ENCODE measurements at places on chromosomes 12 and 14.

DNA sequence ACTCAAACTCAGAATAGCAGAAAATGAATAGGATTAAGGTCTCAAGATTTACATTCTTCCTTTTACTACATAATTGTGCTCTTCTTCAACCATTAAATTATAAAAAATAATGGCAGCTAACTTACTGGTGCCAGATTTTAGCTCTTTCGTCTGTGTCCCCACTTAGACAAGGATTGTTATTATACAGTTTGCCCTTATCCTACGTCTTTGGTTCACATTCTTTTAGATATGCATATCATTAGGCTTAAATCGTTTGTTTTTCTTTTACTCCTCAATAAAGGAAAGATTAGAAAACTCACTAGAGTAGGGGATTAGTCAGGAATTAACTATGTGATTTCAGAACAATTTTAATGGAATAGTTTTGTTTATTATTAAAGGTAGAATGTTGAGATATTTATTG lies 129.6 kb upstream of the GARIN2 start:
- DNase-seq, result no peak

DNA sequence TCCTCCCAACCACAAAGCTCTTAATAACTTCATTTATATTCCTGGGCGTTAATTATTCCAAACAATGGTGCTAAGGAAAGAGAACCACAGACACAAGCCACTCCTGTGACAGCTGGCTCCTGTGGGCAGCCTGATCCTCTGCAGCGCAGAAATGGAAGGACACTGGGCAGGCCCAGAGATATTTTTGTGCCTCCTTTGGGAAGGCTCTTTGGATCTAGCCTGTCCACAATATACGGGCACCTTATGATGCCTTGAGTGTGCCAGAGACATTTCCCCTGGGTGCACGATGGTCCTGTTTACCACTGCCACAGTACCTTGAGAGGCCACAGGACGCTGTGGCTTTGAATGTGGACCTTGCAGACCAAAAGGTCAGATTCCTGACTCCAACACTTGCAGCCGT lies 2.1 kb downstream of the ASB2 start:
- DNase-seq, result no peak

DNA sequence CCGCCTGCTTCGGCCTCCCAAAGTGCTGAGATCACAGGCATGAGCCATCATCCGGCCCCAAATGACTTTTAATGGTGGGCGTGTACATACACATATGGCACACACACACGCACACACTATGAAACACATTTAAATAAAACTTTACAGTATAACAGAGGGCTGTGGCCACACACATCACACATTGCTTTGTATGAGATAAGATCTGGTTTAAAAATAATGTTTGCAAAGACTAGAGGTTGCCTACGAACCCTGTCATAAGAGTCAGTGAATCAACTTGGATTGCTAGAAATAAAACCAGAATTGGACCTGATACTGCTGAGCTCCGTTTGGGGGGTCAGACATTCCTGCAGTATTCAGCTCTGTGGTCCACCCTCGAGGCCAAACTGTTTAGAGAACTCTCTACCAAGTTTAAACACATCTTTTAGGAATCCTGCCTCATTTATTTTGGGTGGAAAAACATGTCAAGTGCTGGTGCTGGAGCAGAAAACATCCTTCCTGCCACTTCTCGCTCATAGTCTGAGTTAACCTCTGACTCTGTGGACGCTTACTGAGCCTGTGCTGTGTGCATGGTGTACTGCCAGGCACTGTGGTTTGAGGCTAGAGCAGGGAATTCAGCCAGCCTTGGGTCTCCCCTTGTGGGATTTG lies 47.8 kb upstream of the EML1 start:
- DNase-seq, result no peak

DNA sequence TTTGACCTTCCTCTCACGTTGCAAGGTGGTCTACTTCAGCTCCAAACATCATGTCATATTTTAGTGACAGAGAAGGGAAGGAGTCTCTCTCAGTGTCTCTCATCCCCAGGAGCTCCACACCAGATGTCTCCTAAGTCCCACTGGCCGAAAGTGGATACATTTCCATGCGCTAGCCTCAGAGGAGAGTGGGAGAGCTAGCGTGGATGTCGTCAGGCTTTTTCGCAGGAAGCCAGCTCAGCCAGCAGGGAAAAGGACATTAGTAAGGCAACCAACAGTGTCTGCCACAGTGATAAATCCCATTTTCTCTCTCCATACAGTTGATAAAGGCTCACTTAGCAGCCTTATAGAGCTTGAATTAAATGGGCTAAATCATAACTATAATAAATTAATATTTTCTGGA lies 155.7 kb downstream of the PELI2 start:
- DNase-seq, result no peak

GRCh38 chr12:120352117-120352516 lies 16.8 kb downstream of the MSI1 start:
- DNase-seq, result no peak

- DNase-seq, result no peak
These were observed 248.8 kb downstream of the APAF1 start for GRCh38 chr12:98893675-98894411.

GRCh38 chr12:8482571-8483061 lies 26.9 kb downstream of the CLEC6A start:
- DNase-seq, result no peak

GRCh38 chr12:17276196-17276595 lies 670.2 kb upstream of the LMO3 start:
- DNase-seq, result no peak

GRCh38 chr12:96020314-96021003 lies 14.9 kb downstream of the LTA4H start:
- DNase-seq, result no peak

DNA sequence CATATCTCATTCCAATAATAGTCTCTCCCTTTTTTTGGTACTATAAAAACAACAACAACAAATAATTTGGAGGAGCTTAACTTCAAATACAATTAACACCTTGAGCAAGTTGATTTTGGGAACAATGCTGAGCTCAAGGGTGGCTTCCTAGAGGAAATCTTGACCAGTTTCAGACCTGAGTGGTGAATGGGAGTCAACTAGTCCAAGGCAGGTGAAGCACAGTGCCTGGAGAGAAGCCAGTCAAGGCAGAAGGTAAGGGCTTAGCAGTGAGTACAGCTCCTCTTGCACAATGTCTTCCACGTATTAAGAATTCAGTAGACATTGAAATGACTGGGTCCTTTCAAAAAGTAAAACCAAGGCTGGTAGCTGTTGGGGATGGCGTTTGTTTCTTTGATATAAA lies 444.8 kb downstream of the ATP23 start:
- no peak for DNase-seq

GRCh38 chr12:62270872-62271271 lies 10.7 kb downstream of the USP15 start:
- DNase-seq, result no peak

GRCh38 chr12:14275886-14276285 lies 89.6 kb upstream of the ATF7IP start:
- DNase-seq, result no peak

- DNase-seq, result no peak
These were observed 115.5 kb upstream of the AEBP2 start for GRCh38 chr12:19323805-19324204.

All from stimulated activated CD8-positive, alpha-beta memory T cell treated with anti-CD3 and anti-CD28 coated beads, Interleukin-4, amount 100 ng/mL, for 48 hours (primary cell).